Upper lobe of right lung (tissue), 1 donor: ENCODE measurements at places on chromosomes 7 and 10.

- DNase-seq: no peak
These were observed 16.7 kb upstream of the HSPB1 start for GRCh38 chr7:76285604-76286374.

DNA sequence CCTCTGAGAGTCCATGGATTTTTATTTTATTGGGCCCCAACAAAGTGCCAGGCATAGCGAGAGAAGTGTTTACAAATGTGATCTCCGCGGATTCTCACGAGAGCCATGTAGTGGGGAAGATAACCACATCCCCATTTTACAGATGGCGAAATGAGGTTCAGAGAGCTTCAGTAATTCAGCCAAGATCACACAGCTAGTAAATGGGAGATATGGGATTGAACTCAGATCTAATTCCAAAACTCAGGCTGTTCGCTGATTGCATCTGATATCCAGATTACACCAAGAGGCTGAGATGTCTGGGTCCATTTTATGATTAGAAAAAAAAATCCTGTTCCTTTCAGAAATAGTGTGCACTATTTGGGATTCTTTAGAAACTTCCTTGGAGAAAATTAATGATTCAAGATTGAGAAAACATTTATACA is 1.3 kb downstream of the FAS start:
- DNase-seq: no peak

DNA sequence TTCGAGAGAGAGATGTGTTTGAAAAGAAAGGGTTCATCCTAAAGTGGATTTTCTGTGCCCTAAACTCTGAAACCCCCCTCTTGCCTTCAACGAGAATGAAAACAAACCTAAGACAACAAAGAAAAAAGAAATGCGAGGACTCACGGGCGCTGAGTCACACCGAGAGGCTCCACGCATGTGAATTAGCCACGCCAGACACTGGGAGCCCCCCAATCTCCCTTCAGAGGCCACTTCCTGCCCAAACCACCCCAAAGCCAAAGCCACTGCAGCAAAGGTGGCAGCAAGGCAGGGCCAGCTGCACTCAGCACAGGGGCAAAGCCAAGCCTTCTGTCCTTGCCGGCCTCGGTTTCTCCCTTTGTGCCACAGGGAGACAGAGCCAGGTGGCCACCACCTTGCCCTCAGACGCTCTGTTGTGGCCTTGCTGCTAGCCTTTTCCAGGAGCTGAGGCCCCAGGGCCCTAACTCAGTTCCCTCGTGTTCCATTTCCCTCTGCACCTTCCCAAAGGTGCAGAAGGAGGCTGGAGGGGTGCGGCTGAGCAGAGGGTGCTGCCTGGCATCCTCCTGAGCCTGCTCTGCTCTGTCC is 93.3 kb downstream of the FAM53B start:
- DNase-seq: no peak

- no peak for DNase-seq
These were observed 439.3 kb downstream of the ADRA2A start for GRCh38 chr10:111516144-111516543.

GRCh38 chr7:156832195-156832877 is 60.6 kb downstream of the LMBR1 start:
- DNase-seq: no peak

GRCh38 chr7:135709508-135709907 is 18.5 kb downstream of the SLC13A4 start:
- no peak for DNase-seq

- DNase-seq: no peak
These were observed 63.5 kb upstream of the LRRN3 start for GRCh38 chr7:111027396-111027795.

- no peak for DNase-seq
These were observed 360.7 kb upstream of the PHF14 start for GRCh38 chr7:10612950-10613349.
